HEK293T (cell line): ENCODE measurements at places on chromosomes 11 and 22.

- DNase-seq, result no peak
Measured at GRCh38 chr11:44333271-44334218, 23.6 kb upstream of the ALX4 start.

DNA sequence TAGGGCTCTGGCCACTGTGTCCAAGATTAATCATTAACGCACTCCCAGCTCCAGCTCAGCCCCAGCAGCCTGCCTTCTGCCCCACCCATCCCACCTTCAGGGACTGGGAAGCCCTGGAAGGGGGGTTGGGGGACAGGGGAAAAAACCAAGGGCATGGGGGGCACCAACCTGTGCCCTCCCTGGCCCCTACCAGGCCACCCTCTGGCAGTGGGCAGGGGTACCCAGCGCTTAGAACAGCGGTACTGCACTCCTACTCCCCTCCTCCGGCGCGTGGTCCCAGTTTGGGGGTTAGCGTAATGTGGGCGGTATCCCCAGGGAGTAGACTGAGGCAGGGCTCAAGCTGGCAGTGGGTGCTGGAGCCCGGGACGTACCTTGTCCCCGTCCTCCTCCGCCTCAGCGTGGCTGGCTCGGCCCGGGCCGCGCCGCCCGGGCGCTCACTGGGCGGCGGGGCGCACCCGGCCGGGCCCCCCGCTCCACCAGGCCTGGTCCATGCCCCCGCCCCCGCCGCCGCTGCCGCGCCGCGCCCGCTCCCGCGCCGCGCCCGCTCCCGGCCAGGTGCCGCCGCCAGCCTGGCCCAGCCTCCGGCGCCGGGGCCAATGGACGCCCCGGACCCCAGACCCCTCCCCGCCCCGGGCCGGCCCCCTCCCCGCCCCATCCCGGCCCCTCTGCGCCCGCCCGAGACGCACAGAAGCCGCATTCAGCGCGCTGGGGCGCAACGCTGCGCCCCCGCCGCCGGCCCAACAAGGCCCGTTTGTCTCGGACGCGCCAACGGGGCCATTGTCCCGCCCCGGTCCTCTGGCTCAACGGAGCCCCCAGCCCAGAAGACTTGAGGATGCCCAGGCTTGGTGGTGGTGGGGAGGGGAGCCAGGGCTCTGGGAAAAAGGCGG is at the start of gene GAL3ST1:
TSS of gene GAL3ST1 (minus strand) at position 571 of the 887 bp plus-strand sequence. CDS start 17,273 bp downstream, outside the sequence.
- no peak for DNase-seq

DNA sequence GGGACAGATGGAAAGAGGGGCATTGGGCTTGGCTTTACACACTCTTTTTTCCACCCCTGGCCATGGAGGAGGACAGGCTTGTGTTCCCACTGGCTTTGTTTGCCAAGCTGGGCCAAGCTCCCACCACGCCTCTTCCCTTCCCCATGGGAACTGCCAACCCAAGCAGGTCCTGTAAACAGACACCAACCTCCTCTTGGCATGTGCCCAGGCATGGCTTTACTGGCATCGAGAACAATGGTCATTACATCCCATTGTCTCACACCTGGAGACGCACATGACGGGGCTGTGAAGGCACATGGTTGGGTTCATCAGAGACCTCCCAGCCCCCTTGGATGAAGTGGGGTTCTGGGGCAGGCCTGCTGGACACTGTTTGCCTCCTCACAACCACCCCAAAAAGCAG is 11.7 kb downstream of the SEC14L3 start:
- no peak for DNase-seq

DNA sequence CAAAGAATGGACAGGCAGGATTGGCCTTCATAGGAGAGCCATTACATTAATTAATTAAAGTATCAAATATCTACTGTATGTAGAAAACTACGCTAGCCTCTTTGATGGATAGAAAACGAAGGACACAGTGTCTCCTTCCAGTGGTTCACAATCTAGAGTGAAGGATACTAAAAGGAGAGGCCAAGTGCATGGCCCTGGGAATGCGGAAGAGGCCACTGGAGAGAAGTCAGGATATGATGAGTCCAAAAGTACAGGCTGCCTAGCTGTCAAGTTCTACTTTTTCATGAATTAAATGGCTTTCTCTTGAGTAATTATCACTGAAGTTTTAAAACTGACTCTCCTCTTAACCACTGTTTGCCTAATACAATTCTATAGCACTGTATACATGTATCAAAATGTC is 41.9 kb downstream of the ATG16L2 start:
- no peak for DNase-seq

- DNase-seq, result no peak
Measured at GRCh38 chr11:38330578-38330977, 1732.5 kb upstream of the RAG2 start.

DNA sequence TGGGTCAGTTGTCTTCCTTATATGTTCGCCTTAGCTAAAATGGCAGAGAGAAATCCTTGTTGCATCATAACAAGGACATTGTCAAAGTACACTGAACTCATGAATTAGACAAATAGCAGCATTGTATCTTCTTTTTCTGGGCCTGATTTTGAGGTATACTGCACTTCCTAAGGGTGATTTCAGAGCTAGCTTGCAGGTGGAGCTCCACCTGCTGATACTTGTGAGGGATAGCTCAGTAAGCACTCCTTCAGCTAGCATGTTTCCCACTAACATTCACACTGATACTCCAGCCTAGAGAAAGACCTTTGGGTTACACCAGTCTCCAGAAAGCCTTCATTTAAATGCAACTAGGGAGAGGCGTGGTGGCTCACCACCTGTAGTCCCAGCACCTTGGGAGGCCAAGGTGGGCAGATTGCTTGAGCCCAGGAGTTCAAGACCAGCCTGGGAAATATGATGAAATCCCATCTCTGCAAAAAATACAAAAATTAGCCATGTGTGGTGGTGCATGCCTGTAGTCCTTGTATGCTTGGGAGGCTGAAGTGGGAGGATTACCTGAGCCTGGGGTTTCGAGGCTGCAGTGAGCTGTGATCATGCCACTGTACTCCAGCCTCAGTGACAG is 29.8 kb downstream of the JAM3 start:
- DNase-seq, result no peak

DNA sequence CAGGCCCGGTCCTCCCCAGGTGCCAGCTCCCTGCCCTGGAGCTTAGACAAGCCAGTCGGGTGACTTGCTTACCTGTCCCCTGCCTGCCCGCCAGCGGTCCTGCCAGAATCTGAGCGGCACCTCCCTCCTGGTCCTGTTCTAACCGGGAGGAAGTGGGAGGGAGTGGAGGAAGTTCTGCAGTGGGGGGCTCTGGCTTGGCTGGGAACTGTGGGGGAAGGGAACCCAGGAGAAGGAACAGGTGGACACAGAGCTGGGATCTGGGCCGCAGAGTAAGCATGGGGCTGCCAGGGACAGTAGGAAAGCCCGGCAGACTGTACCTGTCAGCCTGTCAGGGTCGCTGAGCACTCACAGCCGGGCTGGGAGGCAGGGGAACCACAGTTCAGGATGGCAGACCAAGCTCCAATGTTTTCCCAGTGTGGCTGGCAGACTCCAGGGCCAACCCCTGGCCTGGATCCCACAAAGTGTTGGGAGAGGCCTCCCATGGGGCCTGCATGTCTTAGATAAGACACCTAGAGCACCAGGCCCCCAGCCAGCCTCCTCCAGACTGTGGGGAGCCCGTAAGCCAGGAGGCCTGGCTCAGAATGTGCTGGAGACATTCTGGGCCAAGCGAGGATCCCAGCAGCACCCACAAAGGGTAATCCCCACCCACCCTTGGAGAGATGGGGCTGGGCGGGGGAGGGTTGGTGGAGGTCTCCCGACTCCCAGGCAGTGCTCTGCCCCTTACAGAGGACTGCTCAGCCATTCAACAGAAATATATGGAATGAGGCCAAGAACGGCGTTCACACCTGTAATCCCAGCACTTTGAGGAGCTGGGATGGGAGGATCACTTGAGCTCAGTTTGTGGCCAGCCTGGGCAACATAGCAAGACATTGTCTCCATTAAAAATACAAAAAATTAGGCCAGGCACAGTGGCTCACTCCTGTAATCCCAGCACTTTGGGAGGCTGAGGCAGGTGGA is 2.3 kb downstream of the CYB5R3 start:
- DNase-seq, result no peak
